Amniotic epithelial cell (primary cell): ENCODE measurements at places on chromosomes 16 and 17.

DNA sequence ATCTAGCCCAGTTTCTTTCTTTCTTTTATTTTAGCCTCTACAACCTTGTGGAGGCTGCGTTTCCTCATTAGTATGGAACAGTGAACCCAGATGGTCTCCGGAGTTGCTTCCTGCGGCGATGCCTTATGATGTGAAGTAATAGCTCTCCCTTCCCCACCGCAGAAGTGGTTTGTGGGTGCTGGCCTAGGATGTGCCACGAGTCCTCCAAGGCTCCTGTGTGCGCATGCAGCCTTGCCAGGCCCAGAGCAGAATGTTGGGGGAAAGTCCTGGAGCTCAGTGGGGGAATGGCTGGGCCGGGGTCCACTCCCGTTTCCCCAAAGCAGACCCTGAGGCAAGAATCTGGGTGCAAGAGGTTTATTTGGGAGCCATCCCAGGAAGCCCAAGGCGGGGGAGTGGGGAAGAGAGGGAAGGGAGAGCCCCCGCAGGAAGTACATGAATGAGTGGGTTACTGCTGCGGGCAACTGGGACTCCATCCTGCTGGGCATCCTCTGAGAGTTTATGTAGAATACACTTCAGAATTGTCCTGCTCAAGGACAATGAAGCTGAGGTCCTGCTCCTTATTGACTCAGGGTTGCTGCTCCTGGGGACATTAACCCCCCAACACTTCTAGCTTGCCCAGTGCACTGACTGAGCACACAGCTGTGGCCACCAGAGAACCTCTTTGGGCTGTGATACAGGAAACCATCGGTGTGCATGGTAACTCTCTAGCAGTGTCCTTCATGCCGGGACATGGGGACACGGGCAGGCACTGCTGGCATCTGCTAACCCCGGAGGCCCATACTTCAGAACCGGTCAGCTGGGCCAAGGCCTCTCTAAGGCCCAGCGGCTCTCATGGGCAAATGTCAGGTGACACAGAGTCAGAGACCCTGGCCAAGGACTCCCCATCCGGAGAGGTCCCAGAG lies 3.7 kb upstream of the HCRT start:
- no peak for DNase-seq

- no peak for DNase-seq
Measured at GRCh38 chr17:1177016-1177700, 2.6 kb downstream of the ABR start.

DNA sequence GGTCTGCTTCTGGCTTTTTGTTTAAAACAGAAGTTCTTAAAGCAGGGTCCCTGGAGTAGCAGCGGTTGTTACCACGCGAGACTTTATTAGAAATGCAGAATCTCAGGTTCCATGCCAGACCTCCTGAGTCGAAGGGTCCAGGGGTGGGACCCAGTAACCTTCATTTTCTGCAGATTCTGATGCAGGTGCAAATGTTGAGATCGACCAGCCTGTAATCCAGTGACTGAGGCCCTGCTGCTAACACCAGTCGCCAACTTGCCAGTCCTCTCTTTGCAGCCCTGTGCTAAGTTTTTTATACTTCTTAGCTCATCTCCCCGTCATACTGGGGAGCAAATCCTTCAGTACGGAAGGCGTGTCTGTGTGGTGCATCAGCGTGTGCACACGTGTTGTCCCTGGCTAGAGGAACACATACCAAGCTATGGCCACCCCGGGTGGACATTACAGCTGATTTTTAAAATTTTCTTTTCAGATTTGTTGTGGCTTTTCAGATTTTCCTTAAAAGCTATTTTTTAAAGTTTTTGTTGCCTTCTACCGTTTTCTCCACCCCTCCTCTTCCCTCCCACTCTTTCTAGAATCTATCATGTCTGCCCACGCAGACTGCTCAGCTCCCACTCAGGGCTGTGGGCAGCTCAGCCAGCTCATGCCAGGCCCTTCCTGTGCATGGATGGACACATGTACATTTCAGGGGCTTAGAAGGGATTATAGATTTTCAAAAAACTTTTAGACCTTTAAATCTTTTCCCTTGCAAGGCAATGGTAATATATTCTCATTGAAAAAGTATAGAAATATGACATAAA lies 57.7 kb downstream of the MEAK7 start:
- DNase-seq = peak; percentile 61

DNA sequence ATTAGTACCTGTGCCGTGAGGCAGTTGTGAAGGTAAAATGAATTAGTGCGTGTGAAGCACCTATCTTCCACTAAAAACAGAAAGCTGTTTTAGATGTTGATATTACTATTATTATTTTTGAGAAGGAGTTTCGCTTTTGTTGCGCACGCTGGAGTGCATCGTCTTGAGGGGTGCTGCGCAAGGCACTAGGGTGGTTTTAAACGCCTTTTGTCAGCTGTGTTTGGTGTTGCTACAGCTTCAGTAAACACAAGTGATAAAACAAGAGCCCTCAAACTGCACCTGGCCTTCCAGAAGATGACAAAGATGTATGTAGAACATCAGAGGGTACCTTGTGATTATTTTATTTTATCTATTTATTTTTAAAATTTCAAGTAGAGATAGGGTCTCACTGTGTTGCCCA lies 38.2 kb downstream of the PLCG2 start:
- DNase-seq = no peak

GRCh38 chr16:66266436-66267291 lies 99.8 kb upstream of the CDH5 start:
- DNase-seq = peak; percentile 37

- no peak for DNase-seq
Measured at GRCh38 chr17:1231456-1231855, 38.8 kb upstream of the BHLHA9 start.

GRCh38 chr17:12909046-12909445 lies 108.8 kb downstream of the ELAC2 start:
- no peak for DNase-seq

GRCh38 chr17:1978396-1978949 lies 46.7 kb downstream of the RTN4RL1 start:
- DNase-seq = no peak

DNA sequence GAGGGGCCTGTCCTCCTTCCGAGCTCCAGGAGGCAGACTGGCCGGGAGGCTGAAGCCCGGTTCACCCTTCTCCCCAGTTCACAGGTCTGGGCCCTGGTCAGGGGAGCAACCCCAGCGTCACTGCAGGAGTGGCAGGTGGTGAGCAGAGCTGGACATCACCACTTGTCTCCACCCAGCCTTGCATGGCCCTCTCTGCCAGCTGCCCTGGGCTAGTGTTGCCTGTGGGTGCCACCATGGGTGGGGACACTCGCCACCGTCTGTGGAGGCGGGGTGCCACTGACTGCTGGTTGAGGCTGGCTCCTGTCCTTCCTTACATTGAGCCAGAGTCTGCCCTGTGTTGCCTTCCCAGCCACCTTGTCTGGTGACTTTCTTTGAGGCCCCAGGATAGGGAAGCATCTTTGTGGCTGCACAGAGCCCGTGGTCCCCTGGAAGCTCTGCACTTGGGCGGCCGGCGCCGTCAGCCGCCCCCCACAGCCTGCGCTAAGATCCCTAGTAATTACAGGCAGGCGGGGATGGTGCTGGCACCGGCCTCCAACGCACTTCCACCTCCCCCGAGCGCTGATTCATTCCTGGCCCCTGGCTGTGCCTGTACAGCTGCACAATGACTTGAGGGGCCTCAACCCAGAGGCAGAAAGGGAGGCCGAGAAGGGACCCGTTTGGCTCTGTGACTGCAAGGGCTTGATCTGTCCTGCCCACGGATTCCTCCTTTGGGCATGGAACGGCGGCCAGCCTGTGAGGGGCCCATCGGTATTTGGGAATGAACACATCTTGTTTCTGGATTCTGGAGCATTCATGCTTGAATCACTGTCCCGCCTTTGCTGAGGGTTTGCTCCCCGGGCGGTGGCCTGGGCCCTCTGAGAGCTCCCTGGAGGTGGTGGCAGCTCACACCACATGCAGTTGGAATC lies 5.2 kb downstream of the BAIAP2 start:
- peak; percentile 59 for DNase-seq

DNA sequence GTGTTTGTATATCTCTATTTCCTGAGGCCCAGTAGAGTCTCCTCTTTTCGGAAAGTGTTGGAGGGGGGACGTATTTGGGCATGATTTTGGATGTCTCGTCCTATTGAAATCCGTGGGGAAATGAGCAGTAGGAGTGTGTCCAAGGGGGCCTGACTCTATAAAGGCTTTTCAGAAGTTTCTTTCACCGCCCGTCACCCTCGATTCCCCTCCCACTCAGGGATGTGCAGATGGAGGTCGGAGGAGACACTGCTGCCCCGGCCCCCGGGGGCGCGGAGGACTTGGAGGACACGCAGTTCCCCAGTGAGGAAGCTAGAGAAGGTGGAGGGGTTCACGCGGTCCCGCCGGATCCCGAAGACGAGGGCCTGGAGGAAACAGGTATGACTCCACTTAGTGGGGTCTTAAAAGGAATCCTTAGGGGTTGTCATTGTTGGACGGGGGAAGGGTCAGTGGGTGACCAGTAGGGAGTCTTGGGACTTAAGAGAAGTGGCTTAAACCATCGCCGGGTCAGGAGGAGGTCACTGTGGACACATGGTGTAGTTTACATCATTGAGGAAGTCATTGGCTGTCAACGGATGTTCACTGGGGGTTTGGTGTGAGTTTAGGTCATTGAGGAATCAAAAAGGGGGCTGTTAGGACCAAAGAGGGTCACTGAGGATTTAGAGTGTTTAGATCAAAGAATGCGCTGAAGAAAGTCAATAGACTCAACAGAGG lies 424 bp downstream of the MON1B start:
- DNase-seq = no peak

DNA sequence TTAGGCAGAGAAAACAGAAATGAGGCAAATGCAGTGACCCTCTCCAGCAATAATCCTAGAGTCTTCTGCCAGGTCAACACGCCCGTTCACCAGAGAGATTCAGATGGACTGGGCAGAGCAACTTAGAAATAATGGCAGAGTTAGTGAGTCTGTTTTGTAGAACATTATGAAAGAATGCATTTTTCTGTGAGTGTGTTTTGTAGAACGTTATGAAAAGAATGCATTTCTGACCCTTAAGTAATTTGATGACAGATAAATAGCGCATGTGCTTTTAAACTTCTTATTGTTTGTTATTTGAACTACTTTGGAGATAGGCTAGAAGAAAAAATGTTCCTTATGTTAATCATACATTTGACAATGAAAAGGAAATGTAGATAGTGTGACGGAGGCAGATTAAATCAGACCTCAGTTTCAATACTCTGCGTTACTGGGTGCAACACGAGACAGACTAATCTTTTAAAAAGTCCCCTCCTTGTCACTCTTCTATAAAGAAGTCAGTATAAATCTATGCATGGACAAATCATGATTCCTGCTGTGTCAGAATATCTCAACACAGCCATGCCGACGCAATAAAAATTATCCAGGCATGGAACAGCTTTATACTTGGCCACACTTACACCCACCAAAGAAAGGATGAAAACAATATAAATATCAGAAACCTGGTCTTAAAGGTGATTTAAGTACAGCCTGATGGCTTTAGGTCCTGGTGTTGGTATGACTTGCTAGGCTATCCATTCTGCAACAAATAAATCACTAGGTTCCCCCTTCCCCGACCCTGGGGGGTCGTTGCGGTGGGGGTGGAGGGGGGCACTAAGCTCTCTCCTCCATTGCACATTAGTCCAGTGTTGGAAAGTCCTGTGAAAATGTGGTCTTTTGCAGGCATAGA lies 47.8 kb downstream of the MARCHF10 start:
- peak; percentile 91 for DNase-seq

- no peak for DNase-seq
Measured at GRCh38 chr17:47884905-47885730, 10.9 kb upstream of the SP2 start.

GRCh38 chr17:49016775-49017463 lies 19.7 kb downstream of the IGF2BP1 start:
- peak; percentile 82 for DNase-seq

DNA sequence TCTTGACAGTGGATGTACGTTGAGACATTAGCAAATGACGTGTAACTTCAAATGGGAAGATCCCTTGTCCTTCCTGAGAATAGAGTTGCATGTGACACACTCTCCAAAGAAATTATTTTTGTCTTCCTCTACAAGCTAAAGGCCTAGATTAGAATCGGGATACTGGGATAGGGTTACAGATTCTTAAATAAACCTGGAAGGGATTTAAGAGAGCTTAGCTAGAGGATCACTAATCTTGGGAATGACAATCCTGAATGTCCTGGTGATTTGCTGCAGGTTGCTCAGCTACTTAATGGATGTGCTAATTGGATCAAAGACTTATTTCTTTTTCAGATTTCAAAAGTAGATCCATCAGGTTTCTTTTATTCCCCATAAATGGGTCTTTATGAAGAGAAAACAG lies 101.9 kb downstream of the KCNJ2 start:
- DNase-seq = no peak

DNA sequence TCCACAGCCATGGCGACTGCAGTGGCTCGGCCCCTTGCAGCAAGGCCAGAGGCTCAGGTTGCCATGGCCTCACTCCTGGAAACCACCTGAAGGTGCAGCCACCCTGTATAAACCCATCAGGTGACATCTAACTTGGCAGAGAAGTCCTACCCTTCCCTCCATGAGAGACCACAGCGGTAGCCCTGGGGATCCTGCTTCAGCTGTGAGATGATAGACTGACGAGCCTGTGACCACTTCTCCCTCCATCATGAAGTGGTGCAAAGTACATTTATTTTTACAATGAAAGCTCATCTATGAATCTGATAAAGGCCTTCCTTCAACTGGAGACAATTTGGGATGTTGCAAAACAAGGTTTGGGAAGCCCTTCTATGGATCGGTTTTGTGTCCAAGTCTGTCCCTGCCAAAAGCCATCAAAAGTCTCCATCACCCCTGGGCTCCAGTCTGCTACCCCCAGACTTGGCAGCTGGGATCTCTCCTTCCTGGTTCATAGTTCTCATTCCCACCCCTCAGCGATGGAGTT lies 1.8 kb downstream of the ZACN start:
- no peak for DNase-seq

GRCh38 chr17:42183741-42184711 lies 1.2 kb downstream of the HCRT start:
- DNase-seq = peak; percentile 47

GRCh38 chr16:86614699-86615098 lies 36.4 kb downstream of the FOXL1 start:
- no peak for DNase-seq

DNA sequence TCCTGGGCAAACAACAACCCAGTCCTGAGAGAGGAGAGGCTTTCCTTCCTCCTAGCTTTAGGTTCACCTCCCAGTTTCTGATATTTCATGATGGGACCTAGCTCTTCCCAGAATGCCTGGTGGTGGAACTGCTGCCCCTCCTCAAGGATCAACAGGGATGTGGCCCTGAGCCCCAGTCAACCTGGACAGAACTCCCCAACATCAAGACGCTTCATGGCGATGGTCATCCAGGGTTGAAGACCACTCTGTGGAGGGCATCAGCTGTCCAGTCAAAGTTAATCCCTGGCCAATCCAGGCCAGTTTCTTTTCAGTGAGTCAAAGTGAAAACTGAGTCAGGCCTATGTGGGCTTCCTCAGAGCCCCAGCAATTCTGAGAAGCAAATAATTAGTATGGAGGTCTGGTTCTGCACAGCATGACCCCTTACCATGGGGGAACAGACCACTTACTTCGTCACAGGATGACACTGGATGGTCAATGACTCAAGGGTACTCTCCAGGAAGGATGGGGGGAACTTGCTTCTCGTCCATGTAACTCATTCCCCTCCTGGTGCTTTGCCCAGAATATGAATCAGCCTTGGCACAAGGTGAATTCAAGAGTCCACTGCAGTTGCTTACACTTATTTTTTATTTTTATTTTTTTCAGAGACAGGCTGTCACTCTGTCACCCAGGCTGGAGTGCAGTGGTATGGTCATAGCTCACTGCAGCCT lies 14.7 kb upstream of the XYLT2 start:
- DNase-seq = peak; percentile 82

- DNase-seq = no peak
Measured at GRCh38 chr16:79276501-79276900, 324.0 kb downstream of the MAF start.

- DNase-seq = no peak
Measured at GRCh38 chr16:50526249-50526648, 21.9 kb upstream of the NKD1 start.

- no peak for DNase-seq
Measured at GRCh38 chr16:11824362-11824761, 27.0 kb downstream of the RSL1D1 start.
